ENCODE measurements at places on chromosomes 1 and 21. TPM values are rescaled to one million over a fixed set of nuclear protein-coding genes. Genes with fewer than 3 reads are reported as not detected.

FAM131C gene
- 9.3 TPM for polyA plus RNA-seq

PPIAL4G gene
- not detected for polyA plus RNA-seq

TMEM82 gene
- not detected for polyA plus RNA-seq

CNTN2 gene
- 0.06 TPM for polyA plus RNA-seq

CD1B gene
- not detected for polyA plus RNA-seq

CSMD2 gene
- 0.07 TPM for polyA plus RNA-seq

C1orf185 gene
- not detected for polyA plus RNA-seq

HSD3B2 gene
- not detected for polyA plus RNA-seq

RBM11 gene
- polyA plus RNA-seq: not detected

HTR6 gene
- polyA plus RNA-seq: not detected

FCRLA gene
- polyA plus RNA-seq: 0.11 TPM

SFN gene
- polyA plus RNA-seq: 0.42 TPM

IL22RA1 gene
- polyA plus RNA-seq: 0.04 TPM

SMIM11 gene
- polyA plus RNA-seq: 0.91 TPM

TNFAIP8L2 gene
- 1.6 TPM for polyA plus RNA-seq

ACTN2 gene
- 1,024 TPM for polyA plus RNA-seq

PRPF38B gene
- polyA plus RNA-seq: 19.5 TPM

BSND gene
- polyA plus RNA-seq: not detected

MFN2 gene
- polyA plus RNA-seq: 374 TPM

NBPF20 gene
- polyA plus RNA-seq: 0.85 TPM
